ENCODE measurements at places on chromosomes 7 and 10. TPM values are rescaled to one million over a fixed set of nuclear protein-coding genes. Genes with fewer than 3 reads are reported as not detected.

The MTERF1 gene
- total RNA-seq, result 16.5 TPM

The GIMAP6 gene
- total RNA-seq, result 156 TPM

The IFIT1B gene
- total RNA-seq, result not detected

The LLCFC1 gene
- total RNA-seq, result not detected

The GNAT3 gene
- not detected for total RNA-seq

The LAMB4 gene
- total RNA-seq, result 0.86 TPM

The RBM33 gene
- total RNA-seq, result 37.1 TPM

The ELFN1 gene
- total RNA-seq, result 0.53 TPM

The ANXA7 gene
- total RNA-seq, result 108 TPM

The GRM8 gene
- total RNA-seq, result not detected

The LRGUK gene
- total RNA-seq, result 0.13 TPM

The ST7 gene
- 33.2 TPM for total RNA-seq

The LAMTOR4 gene
- total RNA-seq, result 72.7 TPM

The ITPRID1 gene
- not detected for total RNA-seq

The COL17A1 gene
- 1.7 TPM for total RNA-seq

The PAPOLB gene
- total RNA-seq, result 0.27 TPM

The FGL2 gene
- total RNA-seq, result 0.13 TPM

The AMPH gene
- total RNA-seq, result not detected

The OR9A2 gene
- not detected for total RNA-seq

The HGF gene
- 1.7 TPM for total RNA-seq

The JMJD1C gene
- total RNA-seq, result 212 TPM

The LUC7L2 gene
- total RNA-seq, result 77.9 TPM

The ACBD7 gene
- total RNA-seq, result 1.7 TPM

The MYH16 gene
- total RNA-seq, result 0.93 TPM

The ATOH7 gene
- total RNA-seq, result not detected

The ZPBP gene
- not detected for total RNA-seq

The HTR5A gene
- total RNA-seq, result not detected

The CTNNA3 gene
- total RNA-seq, result not detected

The MYOZ1 gene
- total RNA-seq, result not detected

The ADAMTS14 gene
- total RNA-seq, result not detected

The PTF1A gene
- total RNA-seq, result not detected

The HMX3 gene
- total RNA-seq, result not detected

The ZNF248 gene
- total RNA-seq, result 6.4 TPM

Data from thoracic aorta endothelial cell (primary cell).